T47D (cell line): ENCODE measurements at places on chromosomes 16 and 17.

GRCh38 chr16:75203096-75203495, 3.9 kb downstream of the CTRB2 start:
- DNase-seq, result no peak

DNA sequence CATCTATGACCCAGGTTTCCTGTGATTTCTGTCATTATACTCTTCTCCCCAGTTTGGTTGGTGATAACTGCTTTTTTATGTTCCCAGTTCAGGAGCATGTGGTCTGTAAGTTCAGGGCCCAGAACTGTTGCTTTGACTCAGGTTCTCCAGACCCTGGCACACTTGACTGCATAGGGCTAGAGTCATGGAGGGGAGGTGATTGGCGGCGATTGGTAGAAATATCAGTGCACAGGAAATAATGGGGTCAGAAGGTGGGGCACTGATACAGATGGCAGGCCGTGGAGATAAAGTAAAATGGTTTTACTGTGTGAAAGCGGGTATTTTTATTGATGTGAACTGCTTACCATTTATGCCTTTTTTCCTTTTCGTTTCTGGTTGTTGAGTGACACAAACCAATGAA, 28.7 kb downstream of the TAC4 start:
- no peak for DNase-seq

DNA sequence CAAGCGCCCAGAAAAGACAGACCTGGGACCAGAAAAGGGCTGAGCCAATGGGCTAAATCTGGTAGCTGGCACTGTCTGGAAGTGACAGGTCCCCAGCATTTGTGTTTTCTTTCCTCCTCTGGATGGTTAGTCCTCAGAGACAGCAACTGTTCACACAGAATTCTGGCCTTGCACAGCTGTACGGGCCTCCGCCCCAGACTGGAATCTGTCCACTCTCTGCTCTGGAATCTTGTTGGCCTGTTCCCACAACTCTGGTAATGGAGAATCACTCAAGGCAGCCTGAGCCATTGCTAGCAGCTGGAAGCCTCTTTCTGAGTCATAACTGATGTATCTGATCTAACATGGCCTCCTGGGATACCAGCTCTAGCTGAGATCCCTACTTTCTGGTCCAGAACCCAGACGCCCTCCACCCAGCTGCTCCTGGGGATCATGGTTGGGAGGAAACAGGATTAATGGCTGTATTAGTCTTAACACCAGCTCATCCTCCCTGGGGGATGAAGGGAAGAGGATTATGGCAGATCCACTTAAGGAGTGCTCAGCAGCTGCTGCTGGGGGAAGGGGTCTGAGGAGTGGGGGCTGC, 9.1 kb downstream of the ZNF668 start:
- DNase-seq, result no peak

DNA sequence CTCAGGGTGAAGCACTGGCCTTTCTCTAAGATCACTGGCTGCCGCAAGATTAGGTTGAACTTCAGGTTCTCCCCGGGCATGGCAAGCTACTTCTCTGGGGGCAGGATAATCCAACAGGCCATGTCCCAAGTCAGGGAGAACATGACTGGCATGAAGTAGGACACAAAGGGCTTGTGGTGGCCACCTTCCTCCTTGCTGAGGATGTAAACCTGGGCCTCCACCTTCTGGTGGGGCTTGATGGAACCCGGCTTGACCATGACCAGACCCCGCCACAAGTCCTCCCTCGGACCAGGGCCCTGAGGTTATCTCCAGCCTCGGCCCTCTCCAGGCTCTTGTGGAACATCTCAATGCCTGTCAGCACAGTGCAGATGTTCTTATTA, 211.1 kb upstream of the WSB1 start:
- DNase-seq, result no peak

DNA sequence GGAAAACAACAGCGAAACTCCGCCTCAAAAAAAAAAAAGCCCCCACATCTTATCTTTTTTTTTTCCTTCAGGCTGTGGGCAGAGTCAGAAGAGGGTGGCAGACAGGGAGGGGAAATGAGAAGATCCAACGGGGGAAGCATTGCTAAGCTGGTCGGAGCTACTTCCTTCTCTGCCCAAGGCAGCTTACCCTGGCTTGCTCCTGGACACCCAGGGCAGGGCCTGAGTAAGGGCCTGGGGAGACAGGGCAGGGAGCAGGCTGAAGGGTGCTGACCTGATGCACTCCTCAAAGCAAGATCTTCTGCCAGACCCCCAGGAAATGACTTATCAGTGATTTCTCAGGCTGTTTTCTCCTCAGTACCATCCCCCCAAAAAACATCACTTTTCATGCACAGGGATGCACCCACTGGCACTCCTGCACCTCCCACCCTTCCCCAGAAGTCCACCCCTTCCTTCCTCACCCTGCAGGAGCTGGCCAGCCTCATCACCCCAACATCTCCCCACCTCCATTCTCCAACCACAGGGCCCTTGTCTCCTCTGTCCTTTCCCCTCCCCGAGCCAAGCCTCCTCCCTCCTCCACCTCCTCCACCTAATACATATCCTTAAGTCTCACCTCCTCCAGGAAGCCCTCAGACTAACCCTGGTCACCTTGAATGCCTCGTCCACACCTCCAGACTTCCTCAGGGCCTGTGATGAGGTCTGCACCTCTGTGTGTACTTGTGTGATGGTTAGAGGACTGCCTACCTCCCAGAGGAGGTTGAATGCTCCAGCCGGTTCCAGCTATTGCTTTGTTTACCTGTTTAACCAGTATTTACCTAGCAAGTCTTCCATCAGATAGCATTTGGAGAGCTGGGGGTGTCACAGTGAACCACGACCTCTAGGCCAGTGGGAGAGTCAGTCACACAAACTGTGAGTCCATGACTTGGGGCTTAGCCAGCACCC, 1.2 kb upstream of the HBA1 start:
- DNase-seq, result peak; percentile 69

DNA sequence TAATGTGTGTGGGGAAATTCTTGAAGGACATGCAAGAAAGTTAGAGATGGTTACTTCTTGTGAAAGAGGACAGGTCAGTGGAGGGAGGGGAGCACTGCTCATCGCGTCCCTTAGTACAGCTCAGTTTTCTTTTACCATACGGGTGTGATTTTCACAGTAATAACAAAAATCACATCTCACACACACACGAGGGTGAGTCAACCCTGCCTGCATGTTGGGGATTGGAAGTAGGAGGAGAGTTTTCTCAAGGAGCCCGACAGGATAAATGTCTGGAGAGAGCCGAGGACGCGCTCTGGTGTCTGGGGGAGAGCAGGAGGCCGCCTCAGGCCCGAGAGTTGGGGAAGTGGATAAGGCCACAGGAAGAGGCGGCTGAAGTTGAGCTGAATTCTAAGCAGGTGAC, 16.4 kb downstream of the PLCD3 start:
- DNase-seq, result no peak

DNA sequence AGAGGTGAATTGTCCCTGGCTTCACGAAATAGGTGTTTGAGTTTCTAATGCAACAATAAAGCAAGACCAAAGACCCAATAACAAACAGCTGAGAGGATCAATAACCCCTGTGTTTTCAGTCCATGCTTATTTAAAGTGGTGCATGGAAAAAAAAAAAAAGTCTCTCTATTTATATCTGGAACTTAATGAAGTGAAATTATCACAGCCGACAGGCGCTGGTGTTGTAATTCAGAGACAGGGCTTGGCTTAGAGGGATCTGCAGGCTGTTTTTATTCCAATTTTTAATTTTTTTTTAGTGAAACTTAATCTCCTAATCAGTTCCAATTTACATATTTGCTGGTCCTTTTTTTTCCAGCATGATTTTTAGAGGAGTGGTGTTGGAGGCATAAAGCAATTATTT, 858.2 kb upstream of the SOX9 start:
- no peak for DNase-seq

GRCh38 chr16:4882000-4882632, 34.8 kb downstream of the UBN1 start:
- no peak for DNase-seq

GRCh38 chr17:57785022-57785421, 39.9 kb upstream of the CCDC182 start:
- no peak for DNase-seq

DNA sequence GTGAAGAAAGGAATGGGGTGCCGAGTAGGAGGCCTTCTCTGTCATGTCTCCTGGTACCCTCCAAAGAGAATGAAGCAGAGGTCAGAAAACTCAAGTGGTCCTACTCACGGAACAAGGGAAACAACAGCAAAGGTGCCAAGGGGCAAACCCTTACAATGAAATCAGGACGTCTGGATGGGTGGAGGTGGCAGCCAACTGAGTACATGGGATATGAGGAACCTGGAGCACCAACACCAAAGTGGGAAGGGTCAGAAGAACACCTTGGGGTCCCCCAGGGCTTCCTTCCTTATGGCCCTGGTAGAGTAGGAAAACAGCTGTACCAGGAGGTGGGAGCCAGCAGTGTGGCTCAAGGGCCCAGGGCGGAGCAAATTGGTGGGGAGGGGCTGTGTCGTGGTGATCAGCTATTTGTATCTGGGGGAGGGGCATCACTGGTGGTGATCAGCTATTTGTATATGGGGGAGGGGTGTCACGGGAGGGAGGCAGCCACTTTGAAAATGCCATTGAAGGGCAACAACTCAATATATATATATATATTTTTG, 643 bp downstream of the HIGD1B start:
- no peak for DNase-seq

GRCh38 chr16:31265329-31266245, 5.8 kb downstream of the ITGAM start:
- no peak for DNase-seq

- DNase-seq, result no peak
These were observed 85.2 kb downstream of the KSR1 start for GRCh38 chr17:27541301-27542023.

DNA sequence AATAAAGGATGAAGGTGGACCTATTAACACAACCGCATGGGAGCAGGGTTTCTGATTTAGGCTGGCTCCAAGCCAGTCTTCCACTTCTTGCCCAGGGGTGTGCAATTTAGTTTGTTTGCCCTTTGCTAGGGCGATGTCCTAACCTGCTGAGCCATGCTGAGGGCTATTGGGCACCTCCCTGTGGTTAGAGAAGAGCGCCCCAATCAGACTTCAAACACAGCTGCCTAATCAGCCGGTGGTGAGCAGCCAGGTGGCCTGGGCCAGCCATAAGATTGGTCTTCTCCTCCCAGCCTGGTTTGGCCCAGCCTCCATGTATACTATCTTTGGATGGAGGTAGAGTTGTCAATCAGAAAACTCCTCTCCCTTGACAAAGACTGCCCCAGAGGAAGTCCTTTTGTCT, 15.7 kb downstream of the TMEM94 start:
- DNase-seq, result no peak

- DNase-seq, result no peak
These were observed 563 bp downstream of the ST6GALNAC1 start for GRCh38 chr17:76642994-76643393.

DNA sequence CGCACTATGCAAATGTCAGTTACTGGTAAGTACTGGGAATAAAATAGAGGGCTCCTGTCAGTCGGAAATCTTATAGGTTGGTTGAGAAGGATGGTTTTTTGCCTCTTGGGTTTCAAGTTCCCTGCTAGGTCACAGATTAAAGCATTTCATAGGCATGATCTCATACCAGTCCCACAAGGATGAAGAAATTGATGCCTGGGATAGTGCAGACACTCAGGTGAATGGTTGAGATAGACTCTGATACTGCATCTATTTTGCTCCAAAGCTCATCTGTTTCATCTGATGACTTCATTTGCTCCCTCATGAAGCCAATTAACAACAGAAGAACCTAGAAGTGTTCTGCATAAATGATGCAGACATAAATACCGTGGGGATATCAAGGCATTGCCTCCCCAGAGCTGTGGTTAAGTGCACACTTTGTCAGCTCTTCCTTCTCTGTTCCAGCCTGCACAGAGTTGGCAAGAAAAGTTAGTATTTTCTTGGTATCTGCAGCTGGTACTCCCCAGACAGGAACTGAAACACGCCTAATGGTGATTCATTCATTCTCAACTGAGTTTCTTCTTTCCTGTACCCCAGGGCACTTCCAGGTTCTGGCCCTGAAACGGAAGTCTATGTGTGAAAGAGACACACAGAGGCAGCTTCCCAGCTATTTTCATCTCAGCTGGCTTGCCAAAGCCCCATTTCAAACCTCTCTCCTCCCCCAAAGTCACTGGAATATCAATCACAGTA, 418.3 kb upstream of the SALL1 start:
- no peak for DNase-seq

DNA sequence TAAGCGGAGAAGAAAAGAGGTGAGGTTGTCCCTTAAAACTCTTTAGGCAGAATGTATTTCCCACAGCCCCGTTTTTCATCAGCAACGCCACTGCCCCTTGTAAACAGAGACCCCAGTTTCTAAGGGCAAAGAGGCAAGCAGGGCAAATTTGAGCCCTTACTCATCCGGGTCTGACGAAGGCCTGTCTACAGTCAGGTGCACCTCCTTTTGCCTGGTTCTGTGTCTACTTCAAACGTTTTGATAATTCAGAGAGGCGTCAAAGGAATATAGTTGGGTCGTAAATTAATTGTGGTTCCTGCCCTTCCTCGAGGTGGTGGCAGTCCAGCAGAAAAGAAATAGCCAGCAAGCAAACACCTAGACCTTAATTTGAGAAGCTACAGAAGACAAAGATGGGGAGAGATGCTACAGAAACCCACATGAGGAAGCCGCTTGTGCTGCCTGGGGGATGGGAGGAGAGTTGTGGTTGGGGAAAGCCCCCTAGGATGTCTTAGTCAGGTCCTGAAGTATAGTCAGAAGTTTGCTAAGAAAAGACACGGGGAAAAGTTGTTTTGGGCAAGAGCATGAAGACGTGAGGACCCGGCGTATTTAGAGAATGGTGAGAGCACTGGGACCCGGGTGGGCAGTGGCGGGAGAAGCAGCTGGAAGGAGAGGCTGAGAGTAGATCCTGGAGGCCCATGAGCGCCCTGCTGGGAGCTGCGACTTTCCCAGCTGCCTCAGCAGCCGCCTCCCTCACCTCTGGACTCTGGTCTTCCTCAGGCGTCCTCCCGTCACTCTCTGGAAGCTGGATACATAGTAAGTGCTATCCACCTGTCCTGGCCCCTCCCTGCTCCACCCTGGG, 2.4 kb downstream of the FBRS start:
- peak; percentile 42 for DNase-seq

DNA sequence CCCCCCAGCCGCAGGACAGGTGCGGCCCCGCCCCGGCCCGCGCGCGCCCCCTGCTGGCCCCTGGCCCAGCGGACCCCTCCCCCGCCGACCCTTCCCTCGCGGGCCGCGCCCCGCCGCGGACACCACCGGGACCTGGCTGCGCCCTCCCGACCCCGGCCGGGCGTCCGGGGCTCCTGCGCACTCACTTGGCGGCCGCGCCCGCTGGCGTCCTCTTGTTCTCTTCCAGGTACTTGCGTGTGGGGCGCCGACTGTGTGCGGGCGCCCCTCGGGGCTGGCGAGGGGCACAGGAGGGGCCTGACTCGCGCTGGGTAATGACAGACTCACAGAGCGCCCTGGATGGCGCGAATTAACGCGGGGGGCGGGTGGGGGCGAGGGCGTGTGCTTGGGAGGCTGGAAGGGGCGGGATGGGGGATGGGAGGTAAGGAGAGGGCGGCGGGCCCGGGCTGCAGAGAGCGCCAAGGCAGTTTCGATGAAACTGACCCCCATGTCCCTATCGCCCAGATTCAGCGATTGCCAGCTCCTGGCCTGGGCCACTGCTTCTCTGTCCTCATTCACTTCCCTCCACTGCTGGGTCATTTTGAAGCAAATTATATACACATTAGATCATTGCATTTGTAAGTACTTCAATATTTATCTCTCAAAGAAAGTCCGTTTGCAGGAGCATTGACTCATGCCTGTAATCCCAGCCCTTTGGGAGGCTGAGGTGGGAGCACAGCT, 445 bp upstream of the DBNDD1 start:
- peak; percentile 63 for DNase-seq

- DNase-seq, result no peak
These were observed 8.6 kb downstream of the HIC1 start for GRCh38 chr17:2063261-2064146.

GRCh38 chr16:81478876-81479511, 34.4 kb downstream of the CMIP start:
- DNase-seq, result peak; percentile 71

- DNase-seq, result no peak
These were observed 47.7 kb downstream of the ADAMTS18 start for GRCh38 chr16:77386831-77387814.
